NCI-H1092 treated with DMSO at 0.1 percent for 48 hours (cell line): ENCODE measurements at places on chromosomes 1 and 21.

GRCh38 chr21:19529031-19529430 lies 1125.4 kb upstream of the TMPRSS15 start:
- no peak for DNase-seq

- DNase-seq, result no peak
Observed at GRCh38 chr1:151984313-151984956, 9.2 kb downstream of the S100A10 start.

DNA sequence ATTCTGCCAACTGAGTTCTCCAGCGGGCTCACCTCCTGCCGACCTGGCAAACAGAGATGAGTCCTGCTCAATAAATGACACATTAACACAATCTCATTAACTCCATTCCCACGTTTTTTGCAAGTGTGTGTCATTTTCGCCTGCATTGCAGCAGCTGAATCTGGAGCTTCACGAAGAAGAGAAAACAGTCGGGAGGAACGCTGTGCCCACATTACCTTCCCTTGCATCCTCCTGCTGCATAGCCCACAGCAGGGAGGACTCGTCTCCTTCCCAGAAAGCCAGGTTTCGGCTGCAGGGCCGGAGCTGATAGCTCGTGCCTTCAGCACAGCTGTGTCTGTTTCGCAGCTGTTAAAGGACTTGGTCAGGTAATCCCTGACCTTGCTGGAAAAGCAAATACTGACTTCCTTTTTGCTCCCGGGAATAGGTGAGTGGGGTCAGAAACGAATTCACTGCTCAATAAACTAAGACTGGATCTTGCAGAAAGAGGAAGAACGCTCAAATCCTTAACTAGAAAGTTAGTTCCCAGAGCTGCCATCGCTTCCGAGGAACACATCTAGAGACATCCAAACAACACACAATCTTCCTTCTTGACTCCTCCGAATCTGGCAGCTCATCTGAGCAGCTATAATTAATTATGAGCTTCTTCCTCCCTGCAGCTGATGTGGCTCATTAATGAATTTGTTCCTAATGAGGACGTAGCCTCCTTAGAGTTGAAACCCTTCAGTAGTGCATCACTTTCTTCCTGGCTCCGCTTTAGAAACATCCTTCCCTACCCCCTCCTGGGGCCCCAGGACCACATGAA lies 33.0 kb downstream of the KANK4 start:
- peak; percentile 14 for DNase-seq

GRCh38 chr1:10759413-10760200 lies 36.8 kb downstream of the CASZ1 start:
- DNase-seq, result no peak

- peak; percentile 60 for DNase-seq
Observed at GRCh38 chr1:93304716-93305138, 41.0 kb upstream of the DR1 start.

GRCh38 chr1:199272628-199273086 lies 633.8 kb downstream of the PTPRC start:
- no peak for DNase-seq

- no peak for DNase-seq
Observed at GRCh38 chr1:202238914-202239313, 45.3 kb downstream of the LGR6 start.

DNA sequence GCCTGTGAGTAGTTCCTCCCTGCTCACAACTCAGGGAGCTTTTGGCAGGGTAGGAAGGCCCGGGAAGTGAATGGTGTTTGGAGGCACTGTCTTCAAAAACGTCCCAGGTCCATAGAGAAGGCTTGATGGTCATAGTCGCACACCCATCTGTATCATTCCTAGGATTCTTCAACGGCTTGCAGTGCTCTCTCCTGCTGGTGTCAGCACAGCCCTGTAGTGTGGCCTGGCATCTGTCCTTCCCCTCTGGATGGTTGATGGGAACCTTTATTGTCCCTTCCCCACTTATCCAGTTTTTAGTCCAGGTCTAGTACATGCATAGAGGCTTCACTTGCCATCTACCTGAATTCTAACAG lies 142.8 kb upstream of the HOOK1 start:
- no peak for DNase-seq

DNA sequence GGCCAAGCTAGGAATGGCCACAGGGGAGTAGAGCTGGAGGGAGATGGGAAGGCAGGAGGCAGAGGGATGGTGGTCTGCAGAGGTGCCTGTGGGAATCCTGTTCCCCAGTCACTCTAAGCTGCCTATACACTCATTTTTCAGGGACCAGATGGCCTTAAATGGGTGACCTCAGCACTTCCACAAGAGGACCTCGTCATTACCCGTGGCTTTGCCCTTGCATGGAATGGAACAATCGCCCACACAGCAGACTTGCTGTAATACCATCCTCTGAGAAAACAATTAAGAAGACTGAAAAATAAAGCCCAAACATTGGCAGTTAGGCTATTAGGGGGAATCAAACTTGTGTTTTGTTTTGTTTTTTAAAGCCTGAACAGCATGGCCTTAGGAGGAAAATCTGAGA lies 12.9 kb upstream of the TNN start:
- DNase-seq, result no peak
